ENCODE measurements at places on chromosomes 11 and 22.
A peak's percentile ranks its signal among the peaks of the same experiment; 100 is the strongest.

GRCh38 chr11:117884994-117885393 is 8.5 kb upstream of the FXYD6 start:
- DNase-seq: no peak

- DNase-seq: no peak
Measured at GRCh38 chr22:27761665-27762064, 39.9 kb downstream of the MN1 start.

DNA sequence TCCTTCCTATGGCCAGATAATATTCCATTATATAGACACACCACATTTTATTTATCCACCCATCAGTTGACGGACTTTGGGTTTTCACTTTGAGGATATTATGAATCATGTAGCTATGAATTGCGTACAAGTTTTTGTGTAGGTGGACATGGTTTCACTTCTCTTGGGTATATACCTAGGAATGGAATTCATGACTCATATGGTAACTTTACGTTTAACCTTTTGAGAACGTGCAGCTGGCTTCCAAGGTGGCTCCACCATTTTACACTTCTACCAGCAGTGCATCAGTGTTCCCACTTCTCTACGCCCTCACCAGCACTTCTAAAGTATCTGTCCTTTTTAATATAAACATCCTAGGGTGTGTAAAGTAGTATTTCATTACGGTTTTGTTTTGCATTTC is 112.0 kb downstream of the PLEKHA7 start:
- no peak for DNase-seq

DNA sequence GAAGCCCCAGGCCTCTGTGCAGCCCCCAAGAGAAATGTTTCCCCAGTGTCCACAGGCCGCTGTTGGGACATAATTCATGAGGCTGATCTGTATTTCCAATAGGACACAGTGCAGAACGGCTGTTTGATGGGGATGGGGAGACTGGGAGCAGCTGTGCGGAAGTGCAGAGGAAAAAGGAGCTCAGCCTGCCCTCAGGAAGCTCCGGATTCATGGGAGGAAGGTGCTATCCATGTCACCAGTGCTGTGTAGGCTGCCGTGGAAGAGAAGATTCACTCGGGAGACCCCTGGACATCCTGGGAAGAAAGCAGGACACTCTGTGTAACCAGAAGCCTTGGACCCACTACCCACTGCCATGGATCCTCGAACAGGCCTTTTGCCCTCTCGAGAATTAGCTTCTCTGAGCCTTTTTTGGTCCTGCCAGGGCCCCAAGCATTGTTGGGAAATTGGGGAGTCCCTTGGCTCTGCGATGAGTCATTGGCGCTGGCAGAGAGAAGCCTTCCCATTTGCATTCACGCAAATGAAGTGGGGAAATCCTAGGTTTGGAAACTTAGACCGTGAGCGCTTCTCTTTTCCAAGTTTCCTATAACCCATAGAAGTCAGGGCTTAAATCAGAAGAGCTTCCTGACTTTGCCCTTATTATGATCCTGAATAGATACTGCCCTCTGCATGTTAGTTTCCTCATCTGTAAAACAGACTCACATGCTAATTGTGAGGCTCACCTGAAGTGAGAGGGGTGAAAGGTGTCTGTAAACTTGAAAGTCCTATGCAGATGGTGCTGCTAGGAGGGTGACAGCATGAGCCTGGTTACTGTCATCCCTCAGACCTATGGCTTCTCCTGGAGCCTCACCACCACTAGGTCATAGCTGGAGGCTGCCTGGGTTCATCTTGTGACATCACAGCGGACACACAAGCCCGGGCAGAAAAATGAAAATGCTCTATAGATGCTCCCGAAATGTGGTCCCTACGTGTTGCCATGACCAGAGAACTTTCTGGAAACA is 229.2 kb upstream of the B3GAT1 start:
- no peak for DNase-seq

DNA sequence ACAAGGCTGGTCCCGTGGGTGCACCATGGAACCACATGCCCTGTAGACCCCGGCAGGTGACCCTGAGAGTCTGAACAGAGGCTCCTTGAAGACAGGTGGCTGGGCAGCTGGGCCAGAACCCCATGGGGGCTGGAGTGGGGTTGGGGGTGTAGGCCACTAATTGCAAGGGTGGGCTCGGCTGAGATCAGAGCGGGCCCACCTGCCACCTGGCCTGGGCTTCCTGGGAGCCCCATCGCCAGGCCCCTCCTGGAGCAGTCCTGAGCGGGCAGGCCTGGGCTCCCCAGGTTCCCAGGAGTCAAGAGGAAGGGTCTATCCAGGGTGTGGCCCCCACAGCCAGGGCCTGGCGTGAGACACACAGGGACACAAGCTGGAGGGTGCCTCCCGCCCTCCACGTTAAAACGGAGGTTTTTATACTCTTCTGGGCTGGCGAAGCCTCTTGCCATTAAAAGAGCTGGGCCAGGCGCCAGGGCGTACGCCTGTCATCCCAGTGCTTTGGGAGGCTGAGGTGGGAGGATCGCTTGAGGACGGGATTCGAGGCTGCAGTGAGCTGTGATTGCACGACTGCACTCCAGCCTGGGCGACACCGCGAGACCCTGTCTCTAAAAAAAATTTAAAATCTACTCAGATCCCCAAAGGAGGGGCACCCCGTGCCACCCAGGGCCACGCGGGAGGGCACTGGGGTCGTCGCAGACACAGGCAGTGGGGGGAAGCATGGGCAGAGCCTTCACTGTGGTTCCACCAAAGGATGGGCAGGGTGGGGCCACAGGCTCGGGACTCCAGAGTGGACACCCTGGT is 4.8 kb upstream of the TRABD start:
- peak; percentile 35 for DNase-seq

DNA sequence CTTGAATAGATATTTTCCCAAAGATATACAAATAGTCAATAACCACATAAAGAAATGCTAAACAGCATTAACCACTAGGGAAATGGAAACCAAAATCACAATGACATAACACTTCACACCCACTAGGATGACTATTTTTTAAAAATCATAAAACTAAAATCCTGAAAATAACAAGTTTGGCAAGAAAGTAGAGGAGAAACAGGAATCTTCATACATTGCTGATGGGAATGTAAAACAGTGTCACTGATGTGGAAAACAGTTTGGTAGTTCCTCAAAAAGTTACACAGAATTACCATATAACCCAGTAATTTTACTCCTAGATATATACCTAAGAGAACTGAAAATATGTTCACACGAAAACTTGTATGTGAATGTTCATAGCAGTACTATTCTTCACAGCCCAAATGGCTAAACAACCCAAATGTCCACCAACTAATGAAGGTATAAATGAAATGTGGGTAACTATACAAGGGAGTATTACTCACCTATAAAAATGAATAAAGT is 12.5 kb downstream of the PICALM start:
- no peak for DNase-seq

- DNase-seq: no peak
Measured at GRCh38 chr11:62999649-63000048, 14.9 kb upstream of the SLC22A6 start.

- no peak for DNase-seq
Measured at GRCh38 chr22:42277232-42277753, 6.8 kb upstream of the TCF20 start.

DNA sequence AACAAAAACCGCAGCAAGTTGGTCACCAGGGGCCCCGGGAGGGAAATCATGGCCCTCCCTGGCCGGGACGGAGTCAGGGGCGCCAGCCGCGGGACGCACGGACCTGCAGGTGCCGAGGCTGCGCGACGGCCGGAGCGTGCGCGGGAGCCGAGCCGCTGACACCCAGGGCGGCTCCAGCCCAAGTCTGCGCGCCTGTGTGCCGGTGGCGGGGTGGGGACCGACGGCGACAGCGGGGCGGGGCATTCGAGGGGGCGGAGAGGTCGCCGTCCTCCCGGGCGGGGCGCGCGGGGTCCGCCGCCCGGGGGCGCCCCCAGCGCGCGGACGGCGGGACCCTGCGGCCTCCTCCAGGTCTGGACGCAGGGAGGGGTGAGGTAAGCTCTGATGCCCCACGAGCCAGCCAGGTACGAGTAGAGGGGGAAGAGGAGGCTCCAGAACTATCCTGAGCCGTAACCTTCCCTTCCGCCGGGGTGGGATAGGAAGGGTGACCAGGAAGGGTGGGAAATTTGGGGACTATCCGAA is at the start of gene ESAM:
TSS of gene ESAM (minus strand) at position 186 of the 519 bp plus-strand sequence. CDS start at position 50, 136 bp downstream.
- peak; percentile 67 for DNase-seq

- no peak for DNase-seq
Measured at GRCh38 chr11:58658623-58659022, 36.2 kb downstream of the CNTF start.

DNA sequence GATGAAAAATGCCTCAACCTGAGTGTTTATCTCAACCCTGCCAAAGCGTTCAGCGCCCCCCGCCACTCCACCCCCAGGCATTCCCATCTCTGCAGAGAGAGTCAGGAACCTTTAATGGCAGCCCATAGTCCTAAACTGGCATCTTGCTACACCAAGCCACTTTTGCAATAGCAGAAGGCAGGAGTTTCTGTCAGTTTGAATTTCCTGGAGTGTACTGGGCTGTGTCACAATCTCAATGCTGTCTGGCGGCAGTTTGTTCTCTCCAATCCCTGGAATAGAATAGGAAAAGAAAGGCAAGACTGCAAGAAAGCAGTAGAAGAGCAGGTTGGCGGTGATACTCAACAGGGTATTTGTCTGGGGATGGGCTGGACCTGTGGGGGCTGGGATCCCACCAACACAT is 32.9 kb upstream of the FLI1 start:
- no peak for DNase-seq

- DNase-seq: no peak
Measured at GRCh38 chr22:43476751-43477725, 65.2 kb downstream of the MPPED1 start.

DNA sequence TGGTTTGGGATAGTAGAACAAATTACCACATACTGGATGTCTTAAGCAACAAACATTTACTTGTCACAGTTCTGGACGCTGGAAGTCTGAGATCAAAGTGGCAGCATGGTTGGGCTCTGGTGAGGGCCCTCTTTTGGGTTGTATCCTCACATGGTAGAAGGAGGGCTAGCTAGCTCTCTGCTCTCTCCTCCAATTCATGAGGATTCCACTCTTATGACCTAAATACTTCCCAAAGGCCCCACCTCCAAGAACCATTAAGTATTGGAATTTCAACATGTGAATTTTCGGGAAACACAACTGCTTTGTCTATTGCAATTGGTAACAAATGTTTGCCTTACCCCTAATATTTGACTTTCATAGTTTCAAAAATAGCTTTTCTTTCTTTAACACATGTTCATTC is 52.6 kb downstream of the MUC15 start:
- DNase-seq: no peak

DNA sequence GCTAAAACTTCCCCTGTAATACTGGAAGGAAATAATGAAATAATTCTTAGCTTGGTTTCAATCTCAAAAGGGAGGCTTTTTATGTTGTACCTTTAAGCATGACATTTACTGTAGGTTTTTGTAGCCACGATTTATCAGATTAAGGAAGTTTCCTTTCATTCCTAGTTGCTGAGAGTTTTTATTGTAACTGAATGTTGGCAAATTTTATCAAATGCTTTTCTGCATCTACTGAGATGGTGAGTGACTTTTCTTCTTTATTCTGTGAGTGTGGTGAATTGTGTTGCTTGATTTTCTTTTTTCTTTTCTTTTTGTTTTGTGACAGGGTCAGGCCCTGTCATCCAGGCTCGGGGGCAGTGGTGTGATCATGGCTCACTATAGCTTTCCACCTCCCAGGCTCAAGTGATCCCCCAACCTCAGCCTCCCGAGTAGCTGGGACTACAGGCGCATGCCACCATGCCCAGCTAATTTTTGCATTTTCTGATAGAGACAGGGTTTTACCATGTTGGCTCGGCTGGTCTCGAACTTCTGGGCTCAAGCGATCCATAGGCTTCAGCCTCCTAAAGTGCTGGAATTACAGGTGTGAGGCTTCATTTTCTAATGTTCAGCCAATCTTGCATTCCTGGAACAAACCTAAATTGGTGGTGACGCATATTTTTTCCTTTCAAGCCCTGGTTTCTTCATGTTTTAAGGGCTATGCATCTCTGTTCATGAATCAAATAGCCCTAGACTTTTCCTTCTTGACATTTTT is 26.2 kb downstream of the SUSD2 start:
- no peak for DNase-seq

GRCh38 chr11:88179141-88179540 is 3.9 kb upstream of the RAB38 start:
- no peak for DNase-seq
